ENCODE measurements at places on chromosomes 1 and 21.
A peak's percentile ranks its signal among the peaks of the same experiment; 100 is the strongest.

GRCh38 chr1:9606948-9607347 is 18.2 kb downstream of the TMEM201 start:
- no peak for DNase-seq

GRCh38 chr1:155801149-155801548 is 55.9 kb downstream of the GON4L start:
- DNase-seq: peak; percentile 29

GRCh38 chr1:201299968-201300367 is 16.7 kb downstream of the PKP1 start:
- DNase-seq: peak; percentile 85

DNA sequence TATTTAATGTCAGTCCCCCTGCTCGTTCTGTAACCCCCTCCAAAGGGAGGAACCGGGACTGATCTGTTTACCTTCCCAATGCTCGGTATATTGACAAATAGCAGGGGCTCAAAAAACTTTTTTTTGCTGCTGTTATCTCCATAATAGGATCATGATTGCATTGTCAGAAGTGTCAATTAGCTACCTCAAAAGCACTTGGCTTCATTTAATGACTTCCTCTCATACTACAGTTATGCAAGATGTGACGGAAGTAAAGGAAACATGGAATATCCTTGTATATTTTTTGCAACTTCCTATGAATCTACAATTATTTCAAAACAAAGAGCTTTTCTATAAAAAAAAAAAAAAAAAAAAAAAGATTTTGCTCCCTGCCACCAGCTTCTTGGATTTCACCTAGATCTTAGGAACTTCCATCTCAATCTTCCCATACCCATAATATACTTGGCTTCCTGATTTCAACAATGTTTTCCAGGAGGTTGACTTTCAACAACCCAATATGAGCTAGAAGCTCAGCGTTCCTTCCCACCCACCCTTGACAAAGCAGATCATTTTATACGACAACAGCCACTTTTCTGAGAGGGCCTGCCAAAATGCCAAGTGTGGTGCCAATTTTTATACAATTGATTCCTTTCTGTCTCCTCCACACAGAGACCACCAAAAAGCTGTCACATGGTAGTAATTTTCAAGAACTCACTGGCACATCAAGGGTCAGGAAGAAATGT is 71.7 kb downstream of the SETD4 start:
- no peak for DNase-seq

DNA sequence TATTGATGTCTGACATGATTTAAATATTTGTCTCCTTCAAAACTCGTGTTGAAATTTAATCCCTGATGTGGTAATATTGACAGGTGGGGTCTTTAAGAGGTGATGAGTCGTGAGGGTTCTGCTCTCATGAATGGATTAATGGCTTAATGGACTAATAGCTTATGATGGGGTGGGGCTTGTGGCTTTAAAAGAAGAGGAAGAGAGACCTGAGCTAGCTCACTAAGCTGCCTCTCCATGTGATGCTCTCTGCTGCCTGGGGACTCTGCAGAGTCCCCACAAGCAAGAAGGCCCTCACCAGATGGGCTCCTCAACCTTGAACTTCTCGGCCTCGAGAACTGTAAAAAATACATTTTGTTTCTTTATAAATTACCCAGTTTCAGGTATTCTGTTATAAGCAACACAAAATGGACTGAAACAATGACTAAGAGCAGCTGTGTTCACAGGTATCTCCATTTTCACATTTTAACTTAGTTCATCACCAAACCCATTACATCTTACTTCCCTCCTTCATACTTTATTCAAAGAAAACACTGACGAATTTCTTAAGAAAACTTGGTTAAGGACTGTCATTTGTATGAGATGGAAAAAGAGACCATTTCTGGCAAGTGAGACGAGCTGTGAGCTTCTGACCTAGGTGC is 12.1 kb upstream of the AIM2 start:
- no peak for DNase-seq

- no peak for DNase-seq
Measured at GRCh38 chr1:30746212-30747032, 11.2 kb downstream of the LAPTM5 start.

All from foreskin keratinocyte (primary cell).